ENCODE measurements at places on chromosomes 2 and 18.

DNA sequence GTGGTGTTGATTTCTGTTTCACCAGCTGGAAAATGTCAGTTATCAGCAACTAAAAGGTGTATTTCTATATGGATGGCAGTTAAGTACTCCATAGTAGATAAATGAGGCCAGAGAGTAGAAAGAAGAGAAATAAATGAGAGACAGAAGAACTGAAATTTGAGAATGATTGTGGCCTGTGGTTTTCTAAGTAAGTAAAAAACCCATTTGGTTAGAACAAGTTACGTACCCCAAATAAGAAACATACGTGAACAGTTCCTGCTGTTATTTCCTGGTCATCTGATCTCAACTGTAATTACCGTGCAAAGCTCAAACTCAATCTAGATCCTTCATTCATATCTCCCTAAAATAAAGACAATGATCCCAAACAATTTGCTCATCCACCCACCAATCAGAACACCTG lies 181.3 kb downstream of the PID1 start:
- DNase-seq = no peak

GRCh38 chr2:121017396-121017795 lies 267.6 kb downstream of the TFCP2L1 start:
- no peak for DNase-seq

DNA sequence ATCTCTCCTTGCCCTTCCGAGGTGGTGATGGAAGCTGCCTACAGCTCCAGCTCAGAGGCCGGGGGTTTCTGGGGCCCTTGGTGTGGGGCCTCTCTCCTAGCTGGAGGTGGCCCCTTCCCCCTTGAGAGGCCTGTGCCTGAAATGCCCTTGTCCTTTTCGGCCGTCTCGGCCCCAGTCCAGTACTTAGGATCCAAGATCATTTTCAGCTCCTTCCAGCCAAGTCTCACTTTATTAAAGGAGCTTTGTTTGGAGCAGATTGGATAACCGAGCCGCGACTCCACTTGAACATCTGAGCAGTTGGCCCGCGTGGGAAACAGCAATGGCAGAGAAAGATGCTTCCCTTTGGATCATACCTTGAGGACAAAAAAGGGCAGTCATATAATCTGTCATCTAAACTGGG lies 125.0 kb downstream of the NEDD4L start:
- no peak for DNase-seq

DNA sequence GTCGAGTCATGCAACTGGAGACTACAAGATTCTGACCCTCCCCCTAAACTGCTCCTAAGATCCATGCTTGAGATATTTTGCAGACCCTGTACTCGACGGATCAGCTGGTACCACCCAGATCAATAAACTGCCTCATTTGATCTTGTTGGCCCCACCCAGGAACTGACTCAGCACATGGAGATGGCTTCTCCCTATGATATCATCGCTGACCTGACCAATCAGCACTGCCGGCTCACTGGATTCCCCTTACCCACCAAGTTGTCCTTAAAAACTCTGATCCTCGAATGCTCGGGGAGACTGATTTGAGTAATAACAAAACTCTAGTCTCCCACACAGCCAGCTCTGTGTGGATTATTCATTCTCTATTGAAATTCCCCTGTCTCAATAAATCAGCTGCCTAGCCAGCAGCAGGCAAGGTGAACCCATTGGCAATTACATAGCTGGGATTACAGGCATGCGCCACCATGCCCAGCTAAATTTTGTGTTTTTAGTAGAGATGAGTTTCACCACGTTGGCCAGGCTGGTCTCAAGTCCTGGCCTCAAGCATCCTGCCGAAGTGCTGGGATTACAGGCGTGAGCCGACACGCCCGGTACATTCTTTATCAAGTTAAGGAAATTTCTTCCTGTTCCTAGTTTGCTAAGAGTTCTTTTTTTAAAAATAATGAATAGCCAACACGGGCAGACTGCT lies 43.6 kb downstream of the VPS54 start:
- DNase-seq = no peak

DNA sequence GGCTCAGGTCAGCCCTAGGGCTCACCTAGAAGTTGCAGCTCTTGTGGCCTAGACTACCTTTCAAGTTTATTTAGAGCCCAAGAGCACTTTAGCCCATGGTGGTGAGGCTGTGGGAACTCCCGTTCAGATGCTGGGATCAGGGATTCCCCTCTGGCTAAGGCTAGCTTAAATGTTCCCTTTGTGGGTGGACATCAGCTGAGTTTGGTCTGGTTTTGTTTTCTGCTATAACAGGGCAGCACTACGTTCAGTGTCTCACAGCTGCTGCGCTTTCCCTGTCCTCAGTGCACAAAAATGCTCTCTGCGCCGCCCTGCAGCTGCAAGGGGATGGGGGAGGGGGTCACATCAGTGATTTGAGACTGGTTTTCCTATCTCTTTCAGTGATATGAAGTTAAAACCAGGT lies 170.5 kb upstream of the KCNJ3 start:
- no peak for DNase-seq

DNA sequence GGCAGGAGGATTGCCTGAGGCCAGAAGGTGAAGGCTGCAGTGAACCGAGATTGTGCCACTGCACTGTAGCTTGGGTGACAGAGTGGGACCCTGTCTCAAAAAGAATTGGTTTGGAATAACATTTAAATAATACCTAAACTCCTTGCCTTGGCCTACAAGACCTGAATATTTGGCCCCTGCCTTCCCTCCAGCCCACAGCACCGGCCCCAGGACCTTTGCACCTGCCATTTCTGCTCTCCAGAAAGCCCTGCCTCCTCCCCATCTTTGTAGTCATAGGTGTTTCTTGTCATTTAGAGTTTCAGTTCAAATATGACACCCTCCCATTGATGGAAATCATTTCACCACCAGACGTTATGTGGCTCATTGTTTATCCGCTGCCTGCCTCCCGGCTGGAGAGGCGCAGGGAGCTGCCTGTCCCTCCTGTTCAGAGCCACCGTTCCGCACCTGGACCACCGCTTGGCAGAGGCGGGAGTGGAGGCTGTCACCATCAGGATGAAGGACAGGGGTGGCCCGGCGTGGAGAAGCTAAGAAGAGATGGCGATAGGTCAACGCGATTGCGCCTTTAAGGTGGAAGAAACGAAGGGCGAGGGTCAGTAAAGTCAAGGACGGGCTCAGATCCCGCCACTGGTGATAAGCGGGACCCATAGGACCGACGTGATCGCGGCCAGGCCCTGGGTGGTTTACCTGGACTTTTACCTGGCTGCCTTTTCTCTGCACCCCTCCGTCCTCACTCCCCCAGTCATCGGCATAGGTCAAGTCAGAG lies 638 bp upstream of the LPIN1 start:
- DNase-seq = peak; percentile 54

- peak; percentile 14 for DNase-seq
These were observed 169.4 kb downstream of the NEDD4L start for GRCh38 chr18:58213440-58213839.

GRCh38 chr2:158894078-158894477 lies 74.4 kb upstream of the TANC1 start:
- no peak for DNase-seq

DNA sequence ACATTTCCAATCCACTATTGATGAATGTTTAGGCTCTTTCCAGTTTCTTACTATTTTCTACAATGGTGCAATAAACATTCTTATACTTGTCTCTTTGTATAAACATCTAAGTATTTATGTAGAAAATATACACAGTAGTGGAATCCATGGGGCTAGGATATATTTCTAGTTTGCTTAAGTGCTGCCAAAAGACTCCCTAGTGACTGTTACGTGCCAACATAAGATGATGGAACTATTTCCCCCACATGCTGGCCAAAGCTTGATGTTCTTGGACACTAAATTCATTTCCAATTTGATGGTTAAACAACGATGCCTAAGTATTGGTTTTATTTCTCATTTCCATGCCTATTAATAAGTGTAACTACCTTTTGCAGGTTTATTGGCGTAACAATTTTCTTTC lies 378.4 kb upstream of the HNRNPA3 start:
- DNase-seq = no peak

GRCh38 chr2:55973673-55974072 lies 50.1 kb upstream of the EFEMP1 start:
- DNase-seq = no peak

DNA sequence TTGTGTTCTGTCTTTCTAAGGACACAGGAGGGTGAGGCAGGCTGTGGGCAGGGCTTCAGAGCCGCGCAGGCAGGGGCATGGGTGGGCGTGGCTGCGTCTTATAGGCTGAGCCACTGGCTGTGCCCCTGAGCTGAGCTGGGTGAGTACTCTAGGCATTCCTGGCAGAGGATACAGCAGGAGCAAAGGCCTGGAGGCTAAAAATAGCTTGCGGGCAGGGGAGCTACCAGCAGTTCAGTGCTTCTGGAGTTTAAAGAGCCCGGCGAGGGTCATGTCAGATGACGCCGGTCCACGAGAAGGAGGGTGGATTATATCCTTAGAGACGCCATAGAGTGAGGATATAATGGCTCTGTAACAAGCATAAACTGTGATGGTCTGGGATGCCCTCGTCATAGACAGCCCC lies 31.5 kb upstream of the PDIA6 start:
- DNase-seq = no peak

- no peak for DNase-seq
These were observed 83.9 kb downstream of the PAX3 start for GRCh38 chr2:222214885-222215284.

- no peak for DNase-seq
These were observed 374.0 kb downstream of the NCKAP5 start for GRCh38 chr2:133194362-133194655.

- DNase-seq = no peak
These were observed 5.8 kb upstream of the RNU4ATAC start for GRCh38 chr2:121524685-121525425.

GRCh38 chr18:75227535-75228296 lies 17.1 kb downstream of the TSHZ1 start:
- DNase-seq = no peak

Data from activated CD4-positive, alpha-beta T cell treated with anti-CD3 and anti-CD28 coated beads, Interleukin-2, amount 50 U/mL, for 16 hours (primary cell).